ENCODE measurements at places on chromosomes 11 and 22.

DNA sequence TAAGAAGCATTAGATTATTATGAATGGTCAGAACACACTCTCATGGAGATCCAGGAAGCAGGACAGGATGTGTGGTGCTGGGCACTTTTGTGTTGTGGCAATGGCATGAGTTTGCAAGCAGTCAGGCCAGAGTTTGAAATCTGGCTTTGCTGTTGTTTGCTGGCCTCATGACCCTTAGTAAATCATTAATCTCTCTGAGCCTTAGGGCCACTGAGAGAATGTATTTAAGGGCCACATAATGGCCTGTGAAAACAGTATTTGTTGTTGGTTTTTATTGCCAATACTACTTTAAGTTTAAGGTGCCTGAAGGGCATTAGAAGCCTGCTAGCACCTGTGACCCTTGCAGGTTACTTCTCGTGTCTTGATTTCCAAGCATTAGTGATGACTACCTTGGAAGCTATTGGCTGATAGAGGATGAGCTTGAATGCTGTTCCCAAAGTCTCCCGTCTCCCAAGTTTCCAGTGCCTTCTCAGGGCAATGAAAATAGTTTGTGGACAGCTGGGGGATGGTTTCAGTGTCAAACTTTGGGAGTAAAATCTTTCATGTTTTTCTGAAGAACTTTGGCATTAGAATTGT, 24.6 kb downstream of the STIM1 start:
- no peak for DNase-seq

DNA sequence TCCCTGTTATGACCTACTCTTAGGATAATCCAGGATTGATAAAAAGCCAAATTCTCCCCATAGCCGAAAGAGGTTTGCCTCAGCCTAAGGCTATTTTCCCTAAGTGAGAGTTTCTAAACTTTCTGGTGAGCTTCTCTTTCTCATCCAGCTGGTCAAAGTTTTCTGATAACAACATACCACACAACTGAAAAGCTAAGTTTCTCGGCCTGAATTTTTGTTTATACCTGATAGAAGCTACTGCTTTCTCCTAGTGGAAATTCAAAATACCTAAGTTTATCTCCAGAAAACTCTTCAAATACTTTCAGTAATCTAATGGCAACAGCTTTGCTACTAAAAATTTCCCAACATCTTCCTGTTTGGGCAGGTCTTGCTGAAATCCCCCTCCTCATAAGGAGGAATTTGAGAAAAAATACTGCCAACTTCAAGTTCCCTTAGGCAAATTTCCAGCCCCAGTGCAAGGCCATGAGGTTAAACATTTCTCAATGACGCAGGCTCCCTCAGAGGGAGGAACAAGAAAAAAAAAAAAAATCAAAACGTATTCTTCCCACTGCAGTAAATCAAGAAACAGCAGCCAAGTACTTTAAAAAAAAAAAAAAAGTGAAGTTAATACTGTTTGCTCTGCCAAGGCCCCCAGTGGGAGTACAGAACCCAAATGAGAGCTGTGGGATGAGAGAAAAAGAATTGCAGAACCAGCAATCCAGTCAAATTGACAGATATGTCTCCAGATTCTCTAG, 127.0 kb downstream of the MRTFA start:
- DNase-seq = no peak

DNA sequence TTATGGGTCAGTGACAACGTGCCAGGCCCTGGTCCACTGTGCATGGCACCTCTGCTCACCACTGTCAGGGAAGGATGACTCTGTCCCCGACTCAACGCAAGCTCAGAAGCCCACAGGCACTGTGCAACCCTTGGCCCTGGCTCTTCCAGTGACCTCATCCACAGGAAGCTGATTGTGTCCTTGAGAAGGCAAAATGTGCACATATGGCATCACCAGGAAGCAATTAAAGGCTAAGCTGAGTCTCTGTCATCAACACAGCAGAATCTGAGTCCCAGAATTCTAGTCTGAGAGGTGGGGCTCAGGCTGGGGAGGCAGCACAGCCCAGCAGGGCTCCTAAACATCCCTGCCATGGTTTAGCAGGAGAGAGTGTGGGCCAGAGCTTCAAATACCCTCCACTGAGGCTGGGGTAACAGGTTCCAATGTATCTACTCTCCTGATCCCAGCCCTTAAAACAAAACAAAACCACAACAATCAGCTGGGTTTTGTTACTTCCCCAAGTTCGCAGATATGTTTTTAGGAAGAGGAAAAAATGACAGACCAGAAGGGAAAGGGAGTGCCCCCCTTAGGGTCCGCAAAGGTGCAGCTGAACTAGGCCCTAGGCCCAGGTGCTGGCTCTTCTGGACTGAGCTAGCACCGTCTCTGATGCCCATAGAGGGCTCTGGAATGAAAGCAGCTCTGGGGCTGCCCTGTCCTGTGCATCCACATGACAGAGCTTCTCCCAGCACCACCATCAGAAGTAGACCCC, 33.5 kb upstream of the GNAZ start:
- DNase-seq = no peak

- DNase-seq = no peak
These were observed 97.0 kb downstream of the ST3GAL4 start for GRCh38 chr11:126452241-126453101.

- no peak for DNase-seq
These were observed 128.9 kb downstream of the CCDC34 start for GRCh38 chr11:27234043-27234668.

GRCh38 chr11:5509803-5510202, at the start of gene UBQLN3:
TSS of gene UBQLN3 (minus strand) at chr11:5509957. CDS start at chr11:5509558, 399 bp downstream.
- no peak for DNase-seq

GRCh38 chr11:69142895-69143294, 12.8 kb upstream of the SMIM38 start:
- DNase-seq = no peak

- DNase-seq = no peak
These were observed 238.7 kb upstream of the ANO3 start for GRCh38 chr11:26093206-26093605.

DNA sequence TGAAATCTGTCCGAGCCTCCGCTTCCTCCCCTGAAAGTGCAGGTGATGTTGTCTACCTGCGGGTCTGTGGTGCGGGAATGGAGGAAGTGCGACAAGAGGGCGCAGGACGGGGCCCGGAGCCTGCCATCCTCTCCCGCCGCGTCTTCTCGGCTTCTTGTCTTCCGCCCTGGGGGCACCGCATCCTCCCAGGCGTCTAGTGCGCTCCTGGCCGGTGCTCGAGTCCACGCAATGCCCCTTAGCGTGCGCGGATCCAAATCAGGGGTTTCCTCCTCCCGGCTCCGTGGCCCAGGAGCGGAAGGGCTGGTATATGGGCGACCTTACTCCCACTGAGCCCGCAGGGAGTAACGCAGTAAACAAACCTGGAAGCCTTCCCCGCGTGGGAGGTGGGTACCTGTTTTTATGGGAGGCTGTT, 405 bp downstream of the SFI1 start:
- DNase-seq = peak; percentile 39

- DNase-seq = no peak
These were observed 90.6 kb downstream of the CELSR1 start for GRCh38 chr22:46446799-46447198.

DNA sequence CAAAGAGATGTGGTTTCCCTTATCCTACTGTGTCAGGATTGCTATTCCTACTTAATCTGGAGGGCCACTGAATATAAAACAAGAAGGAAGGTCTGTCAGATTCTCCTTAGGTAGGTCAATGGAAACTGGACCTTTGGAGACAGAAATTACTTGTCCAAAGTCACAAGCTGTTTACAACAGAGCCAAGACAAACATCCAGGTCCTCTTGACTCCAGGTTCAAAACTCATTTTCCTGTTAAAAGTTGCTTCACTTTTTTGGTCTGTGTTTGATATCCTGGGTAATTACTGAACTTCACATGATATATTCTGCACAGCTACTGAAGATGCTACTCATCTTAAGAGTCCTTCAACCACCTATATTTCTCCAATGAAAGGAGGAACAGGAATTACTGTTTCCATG, 81.2 kb upstream of the ARHGAP32 start:
- DNase-seq = no peak

DNA sequence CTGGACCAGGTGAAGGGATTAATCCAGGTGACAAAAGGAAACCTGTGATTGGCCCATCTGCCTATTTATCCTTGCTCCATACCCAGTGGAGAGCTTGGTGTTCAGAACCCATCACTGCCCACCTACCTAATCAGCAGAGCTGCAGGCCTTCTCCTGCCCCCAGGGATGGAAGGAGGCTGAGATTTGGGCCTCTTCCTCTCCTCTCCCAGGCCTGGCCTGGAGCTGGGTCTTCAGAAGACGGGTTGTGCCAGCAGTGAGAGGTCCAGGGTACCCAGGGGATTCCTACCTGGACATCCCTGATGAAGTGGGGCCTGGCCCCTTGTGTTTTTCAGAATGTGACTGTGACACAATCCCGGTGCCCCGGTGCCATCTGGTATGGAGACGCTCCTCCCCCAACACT, 80.3 kb upstream of the MYOD1 start:
- no peak for DNase-seq

DNA sequence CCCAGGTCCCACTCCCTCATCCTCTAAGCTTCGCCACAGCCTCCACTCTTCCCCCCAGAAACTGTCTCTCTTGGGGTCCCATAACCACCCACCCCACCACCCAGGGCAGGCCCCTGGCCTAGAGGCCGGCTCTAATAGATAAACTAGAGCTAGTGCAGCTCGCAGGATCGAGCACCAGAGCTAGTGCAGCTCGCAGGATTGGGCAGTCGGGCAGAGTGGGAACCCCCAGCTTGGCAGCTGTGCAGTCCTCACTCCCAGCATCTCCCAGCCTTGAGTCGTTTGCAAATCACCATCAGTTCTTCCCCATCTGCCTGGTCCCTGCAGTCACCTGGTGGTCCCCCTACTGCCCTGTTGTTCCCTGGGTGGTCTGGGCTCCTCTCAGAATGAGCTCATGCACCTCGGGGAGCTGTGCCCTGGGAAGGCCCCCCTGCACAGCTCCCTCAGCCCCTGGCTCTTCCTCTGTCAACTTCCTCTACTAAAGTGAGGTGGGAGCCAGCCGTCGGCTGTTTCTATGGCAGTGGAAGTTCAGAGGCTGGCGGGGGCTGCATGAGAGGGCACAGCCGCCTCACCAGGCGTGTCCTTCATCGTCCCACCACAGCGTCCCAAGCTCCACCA, 15.5 kb upstream of the SHANK2 start:
- no peak for DNase-seq

DNA sequence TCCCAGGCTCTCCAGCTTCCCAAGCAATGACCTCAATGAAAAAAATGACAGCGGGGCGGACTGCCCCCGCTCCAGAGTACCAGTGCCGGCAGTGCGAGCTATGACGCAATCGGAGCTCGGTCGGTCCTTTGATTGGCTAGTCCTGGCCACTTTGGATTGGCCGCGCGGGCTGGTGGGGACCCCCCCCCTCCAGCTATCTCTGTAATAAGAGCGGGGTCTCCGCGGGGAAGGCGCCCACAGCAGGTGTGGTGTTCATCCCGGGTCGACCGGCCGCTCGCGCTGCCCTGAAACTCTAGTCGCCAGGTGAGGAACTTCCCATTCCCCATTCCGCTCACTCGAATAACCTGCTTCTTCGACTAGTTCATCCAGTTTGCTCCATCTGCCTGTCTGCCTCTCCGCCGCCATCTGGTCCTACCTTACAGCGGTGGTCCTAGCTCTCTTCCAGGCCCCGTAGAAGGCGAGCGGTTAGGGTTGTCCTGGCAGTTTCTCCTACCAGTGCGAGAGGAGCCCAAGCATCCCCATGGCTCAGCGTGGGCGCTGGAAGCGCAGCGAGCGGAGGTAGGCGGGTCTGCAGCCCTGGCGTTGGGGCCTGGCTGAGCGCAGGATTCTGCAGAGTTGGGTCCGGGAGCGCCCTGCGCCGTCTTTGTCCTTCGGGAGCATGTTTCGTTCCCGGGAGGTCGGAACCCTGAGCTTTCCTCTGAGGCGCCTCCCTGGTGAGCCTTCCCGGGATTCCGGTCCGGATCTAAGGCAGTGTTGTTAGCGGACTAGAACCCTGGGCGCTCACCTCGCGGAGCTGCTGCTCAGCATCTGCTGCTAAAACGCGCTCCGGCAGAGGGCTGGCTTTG, at the start of gene CALCB:
Gene CALCB, plus strand, starts transcription at position 233 of the 845 bp plus-strand sequence. CDS start 1,126 bp downstream, outside the sequence.
- no peak for DNase-seq

GRCh38 chr11:119852741-119853140, 123.7 kb upstream of the NECTIN1 start:
- DNase-seq = no peak

- DNase-seq = peak; percentile 55
These were observed 1.3 kb downstream of the PARVB start for GRCh38 chr22:44025171-44026065.

GRCh38 chr11:99932684-99933083, 754.4 kb upstream of the ARHGAP42 start:
- no peak for DNase-seq

- no peak for DNase-seq
These were observed 15.4 kb upstream of the ST14 start for GRCh38 chr11:130144141-130144540.

DNA sequence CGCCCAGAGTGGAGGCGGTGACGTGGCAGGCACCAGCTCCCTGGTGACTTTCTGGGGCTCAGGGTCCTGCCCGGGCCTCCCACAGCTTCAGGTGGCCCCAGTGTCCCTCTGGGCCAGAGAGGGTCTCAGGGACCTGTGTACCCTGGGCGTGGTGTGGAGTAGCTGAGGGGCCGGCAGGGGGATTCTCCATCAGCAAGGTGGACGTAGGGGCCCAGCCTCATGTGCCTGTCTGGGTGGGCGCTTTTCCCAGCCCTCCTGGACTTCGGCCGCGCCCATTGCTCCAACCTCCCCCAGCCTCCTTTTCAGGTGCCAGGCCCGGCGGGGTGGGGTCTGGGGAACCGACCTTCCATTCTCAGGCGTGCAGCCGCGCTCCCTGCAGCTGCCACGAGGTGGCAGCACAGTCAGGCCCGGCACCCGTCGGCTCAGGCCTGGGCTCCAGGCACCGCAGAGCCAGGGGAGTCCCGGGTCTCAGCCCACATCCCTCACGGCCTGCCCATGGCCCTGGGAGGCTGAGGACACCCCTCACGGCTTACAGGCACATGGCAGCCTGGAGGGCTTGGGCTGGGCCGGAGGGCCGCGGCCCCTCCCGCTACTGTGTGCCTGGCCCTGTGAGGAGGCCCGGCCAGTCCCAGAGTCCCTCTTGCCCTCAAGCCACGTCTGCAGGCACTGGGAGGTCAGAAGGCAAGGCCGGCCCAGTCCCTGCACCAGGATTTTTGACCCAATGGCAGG, 19.9 kb upstream of the MUC5B start:
- peak; percentile 56 for DNase-seq

GRCh38 chr22:20750461-20751184, 23.3 kb upstream of the SERPIND1 start:
- no peak for DNase-seq

DNA sequence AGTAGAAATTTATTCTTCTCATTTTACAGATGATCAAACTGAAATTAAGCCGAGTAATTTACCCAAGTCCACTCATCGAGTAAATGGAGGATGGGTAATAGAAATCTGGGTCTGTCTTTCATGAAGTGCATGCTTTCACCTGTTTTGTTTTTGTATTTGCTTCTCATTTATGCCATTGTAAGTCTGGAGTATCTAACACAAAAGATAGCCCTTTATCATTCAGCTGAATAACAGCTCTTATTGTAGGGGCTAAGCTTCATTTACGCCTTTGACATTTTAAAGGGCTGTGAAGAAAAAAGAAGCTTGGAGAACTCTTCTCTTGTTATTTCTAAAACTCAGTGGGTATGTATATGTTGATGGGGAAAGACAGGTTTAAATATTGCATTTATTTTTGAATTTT, 1196.2 kb upstream of the TENM4 start:
- DNase-seq = no peak

- no peak for DNase-seq
These were observed 5.3 kb downstream of the CPT1B start for GRCh38 chr22:50572965-50573364.

Data from CD4-positive, alpha-beta T cell (primary cell).